ENCODE measurements at places on chromosomes 16 and 17.

- DNase-seq: no peak
These were observed at the start of gene BCAR1 for GRCh38 chr16:75251280-75252048. BCAR1 (minus strand) TSS chr16:75251624; CDS start chr16:75251482, 142 bp downstream.

DNA sequence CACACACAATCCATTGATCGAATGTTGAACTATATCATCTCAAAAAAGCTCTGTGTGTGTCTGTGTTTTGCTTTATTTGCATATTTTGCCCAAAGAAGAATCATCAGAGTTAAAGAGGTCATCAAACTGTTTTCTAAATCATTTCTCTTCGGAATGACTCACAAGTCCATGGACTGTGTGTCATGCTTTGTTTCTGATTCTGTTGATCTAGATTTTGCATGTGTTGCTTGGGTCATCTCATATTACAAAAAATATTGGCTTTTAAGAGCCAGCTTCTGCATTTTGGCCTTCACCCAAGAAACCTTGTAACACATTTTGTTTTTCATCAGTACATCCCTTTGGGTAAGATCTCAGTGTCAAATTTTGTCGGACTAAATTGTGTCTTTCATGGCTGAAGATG is 471.2 kb upstream of the HSBP1 start:
- no peak for DNase-seq

DNA sequence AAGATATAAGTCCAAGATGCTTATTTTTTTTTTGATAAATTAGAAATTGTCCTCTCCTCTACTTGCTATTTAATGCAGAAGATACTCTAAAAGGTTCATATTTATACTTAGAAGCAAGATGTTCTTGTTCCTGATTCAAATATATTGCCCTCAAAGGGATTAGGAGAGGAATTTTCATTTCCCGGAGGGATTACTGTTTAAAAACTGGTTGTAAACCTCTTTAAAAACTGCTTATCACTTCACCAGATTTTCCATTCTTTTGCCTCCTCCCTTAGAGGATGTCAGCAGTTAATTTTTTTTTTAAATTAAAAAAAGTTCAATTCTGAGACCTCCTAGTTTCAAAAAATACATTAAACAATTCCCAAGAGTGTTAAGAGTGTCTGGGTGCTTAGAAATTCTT is 2.8 kb downstream of the TENT4B start:
- no peak for DNase-seq

- no peak for DNase-seq
These were observed 51.6 kb downstream of the PRKCA start for GRCh38 chr17:66353937-66354401.

DNA sequence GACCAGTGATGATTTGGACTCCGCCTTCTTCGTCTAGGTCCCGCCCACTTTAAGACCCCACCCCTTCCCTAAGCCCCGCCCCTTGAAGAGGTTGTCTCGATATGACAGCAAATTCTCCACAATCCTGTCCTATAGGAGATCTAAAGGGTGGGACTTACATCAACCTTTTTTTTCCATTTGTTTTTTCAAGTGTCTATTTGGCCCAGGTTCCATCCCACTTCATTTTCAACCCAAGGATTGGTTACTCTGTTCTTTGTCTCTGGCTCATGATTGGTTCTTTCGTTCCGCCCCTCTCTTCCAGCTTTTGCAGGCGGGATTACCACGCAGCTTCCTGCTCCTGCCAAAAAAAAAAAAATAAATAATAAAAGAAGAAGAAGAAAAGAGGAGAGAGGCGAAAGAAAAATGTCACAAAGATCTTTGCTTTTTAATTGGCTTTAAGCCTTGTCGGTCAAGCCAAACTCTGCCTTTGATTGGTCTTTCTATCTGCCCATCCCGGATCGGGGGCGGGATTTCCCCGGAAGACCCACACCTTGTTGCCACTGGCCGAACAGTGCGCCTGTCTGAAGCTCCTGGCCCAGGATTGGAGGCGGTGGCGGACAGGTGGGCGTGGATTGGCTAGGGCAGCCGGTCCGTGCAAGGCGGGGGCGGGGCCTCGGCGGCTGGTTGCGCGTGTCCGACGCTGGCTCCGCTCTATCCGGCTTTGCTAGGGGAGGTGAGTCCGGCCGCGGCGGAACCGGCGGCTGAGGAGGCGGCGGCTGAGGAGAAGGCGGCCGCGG is 1.2 kb upstream of the NLK start:
- peak; percentile 98 for DNase-seq

DNA sequence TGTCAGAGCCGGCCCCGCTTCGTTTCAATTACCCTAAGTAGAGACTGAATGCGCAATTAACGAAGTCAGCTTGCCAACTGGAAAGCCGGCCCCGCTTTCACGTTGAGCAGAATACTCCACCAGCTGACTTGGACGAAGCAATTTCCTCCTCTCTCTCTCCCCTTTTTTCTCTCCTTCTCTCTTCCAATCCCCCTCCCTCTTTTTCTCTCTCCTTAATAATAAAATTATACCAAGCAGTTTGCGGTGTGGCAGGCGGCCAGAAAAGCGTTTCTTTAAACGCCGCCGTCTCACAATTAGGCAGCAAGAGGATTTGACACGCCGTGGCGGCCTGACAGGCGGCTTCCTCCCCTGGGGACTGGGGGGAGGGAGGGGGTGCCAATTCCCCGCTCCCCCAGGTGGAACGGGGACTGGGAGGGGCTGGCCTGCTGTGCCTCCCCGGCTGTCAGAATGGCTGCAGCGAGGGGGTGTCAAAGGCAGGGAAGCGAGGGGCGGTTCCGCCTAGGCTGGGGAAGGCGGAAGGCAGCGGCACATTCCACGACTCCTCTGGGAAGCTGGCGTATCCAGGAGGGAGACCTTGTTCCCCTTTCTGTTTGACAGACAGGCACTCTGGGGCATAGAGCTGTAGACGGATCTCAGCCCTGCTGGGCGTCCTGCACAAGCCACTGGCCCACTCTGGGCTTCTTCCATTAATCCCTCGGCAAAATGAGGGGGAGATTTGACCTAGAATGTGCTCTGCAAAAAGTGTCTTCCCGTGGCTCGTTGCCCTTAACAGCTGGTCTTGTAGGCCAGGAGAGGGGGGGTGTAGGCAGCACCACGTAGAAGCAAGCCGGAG is 52.7 kb downstream of the SREBF1 start:
- no peak for DNase-seq

Measured in cerebellar nuclear complex (tissue), 1 donor.